Stimulated activated CD8-positive, alpha-beta memory T cell treated with anti-CD3 and anti-CD28 coated beads, Interleukin-4, amount 100 ng/mL, for 1 hour (primary cell): ENCODE measurements at places on chromosomes 5 and 9.

DNA sequence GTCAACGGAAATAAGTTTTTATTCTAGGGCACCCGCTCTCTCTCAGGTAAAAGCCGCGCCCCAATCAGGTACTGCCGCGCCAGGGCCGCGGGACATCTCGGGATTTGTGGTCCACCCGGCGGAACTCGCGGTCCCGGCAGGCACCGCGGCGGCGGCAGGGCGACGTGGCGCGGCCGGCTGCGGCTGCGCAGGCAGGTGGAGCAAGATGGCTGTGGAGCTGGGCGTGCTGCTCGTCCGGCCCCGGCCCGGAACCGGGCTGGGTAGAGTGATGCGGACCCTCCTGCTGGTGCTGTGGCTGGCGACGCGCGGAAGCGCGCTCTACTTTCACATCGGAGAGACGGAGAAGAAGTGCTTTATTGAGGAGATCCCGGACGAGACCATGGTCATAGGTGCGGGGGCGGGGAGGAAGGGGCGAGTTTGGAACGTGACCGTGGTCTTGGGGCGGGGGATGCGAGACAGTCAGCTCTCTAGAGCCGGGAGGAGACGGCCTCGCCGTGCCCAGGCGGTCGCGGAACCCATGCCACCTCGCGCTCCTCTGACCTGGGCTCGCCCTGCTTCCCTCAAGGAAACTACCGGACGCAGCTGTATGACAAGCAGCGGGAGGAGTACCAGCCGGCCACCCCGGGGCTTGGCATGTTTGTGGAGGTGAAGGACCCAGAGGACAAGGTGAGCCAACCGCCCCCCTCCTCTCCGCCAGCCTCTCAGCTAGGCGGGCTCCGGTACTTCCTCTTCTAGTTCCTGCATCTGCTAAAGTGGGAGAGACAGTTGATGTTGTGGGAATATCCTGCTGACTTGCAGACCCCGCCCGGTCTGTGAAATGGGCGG, at the start of gene TMED9:
TSS of gene TMED9 (plus strand) at position 194 of the 825 bp plus-strand sequence. CDS start at position 206, 12 bp downstream.
- DNase-seq: peak; percentile 53

- DNase-seq: no peak
Observed at GRCh38 chr5:164420161-164420560, 914.7 kb downstream of the MAT2B start.

GRCh38 chr9:86860006-86860405, 87.3 kb downstream of the GAS1 start:
- DNase-seq: no peak

GRCh38 chr5:65771266-65771665, 49.3 kb downstream of the NLN start:
- DNase-seq: no peak

DNA sequence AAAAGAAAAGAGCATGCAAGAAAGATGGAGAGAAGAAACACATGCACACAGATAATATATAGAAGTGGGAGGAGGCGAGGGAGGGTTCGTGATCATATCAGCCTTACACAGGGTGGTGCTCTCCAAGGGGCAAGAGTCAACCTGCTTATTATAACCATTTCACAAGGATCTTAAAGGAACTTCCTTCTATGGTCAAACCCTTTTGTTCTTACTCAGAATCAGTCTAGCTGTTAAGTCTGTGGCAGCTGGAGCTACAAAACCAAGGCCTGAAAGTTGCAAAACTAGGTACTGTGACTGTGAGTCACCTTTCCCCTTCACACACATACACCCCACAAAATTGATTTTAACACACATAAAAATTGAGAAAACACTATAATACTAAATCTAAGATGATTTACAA, 18.5 kb upstream of the ERMP1 start:
- no peak for DNase-seq

DNA sequence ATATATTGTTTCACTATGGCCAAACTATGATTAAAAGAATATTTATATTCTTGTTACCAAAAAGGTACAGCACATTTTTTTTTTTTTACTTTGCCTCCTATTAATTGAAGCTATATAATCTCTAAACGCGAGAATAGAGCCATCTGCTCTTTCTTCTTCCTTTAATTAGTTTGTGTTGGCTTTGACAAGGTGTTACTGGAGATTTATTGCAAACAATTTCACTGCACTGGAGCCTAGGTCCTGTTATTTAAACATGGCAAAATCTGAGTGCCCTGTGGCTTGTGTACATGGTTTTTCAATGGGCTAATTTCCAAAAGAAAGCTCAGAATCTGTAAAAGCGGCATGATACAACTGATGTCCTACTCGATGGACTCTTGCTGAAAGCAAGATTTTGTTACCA, 40.8 kb upstream of the GABRG2 start:
- DNase-seq: no peak

DNA sequence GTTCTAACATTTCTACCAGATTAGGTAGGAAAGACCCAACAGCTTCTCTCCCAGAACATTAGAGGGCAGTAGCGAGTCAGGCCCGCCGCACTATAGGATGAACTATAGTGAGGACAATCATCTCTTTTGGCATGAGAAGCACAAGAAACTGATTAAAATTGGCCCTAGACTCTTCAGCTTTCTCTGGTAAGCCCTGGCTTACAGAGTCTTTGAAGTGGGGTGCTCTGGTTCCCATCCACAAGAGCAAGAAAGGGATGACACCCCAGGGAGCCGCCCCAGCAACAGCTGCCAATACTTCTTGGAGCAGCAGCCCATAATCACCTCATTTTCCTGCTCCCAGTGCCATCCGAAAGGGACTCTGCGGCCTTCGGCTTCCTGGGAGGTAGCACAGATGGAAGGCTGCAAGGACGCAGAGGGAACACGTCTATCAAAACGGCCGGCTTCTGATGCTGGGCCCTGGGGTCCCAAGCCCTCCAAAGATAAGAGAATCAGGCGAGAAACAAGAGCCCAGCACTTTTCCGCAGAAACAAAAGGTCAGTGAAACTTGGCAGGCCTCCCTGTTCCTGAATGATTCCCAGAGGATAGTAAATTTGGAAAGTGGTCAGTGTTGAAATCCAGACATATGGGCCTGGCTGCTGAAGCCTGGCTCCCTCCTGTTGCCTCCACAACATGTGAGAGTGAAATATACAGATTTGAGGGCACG, 69.3 kb downstream of the HSD17B3 start:
- no peak for DNase-seq

- DNase-seq: no peak
Observed at GRCh38 chr9:21266733-21267484, 27.1 kb upstream of the IFNA14 start.

DNA sequence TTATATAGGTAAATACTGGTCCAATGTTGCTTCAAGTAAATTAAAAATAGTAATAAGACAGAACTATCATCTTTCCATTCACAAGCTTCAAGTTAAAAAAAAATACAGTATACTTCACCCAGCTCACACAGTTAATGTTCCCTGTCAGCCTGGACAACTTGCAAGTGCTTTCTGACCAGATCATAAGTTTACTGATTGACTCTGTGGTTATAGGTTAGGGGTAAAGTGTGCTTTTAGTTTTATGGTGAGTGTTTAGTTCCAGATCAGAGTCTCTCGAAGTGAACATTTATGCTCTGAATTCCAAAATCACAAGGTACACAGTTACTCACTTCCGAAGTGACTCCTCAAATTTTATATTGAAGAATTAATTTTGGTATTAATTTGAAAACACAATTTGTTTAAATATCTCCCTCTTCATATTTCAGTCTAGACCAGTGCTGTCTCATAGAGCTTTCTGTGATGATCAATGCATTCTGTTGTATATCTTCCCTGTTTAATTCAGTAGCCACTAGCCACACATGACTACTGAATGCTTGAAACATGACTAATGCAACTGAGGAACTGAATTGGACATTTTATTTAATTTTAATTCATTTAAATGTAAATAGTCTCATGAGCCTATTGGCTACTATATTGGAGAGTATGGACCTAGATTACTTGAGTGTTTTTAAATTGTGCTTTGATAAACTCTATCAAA, 90.7 kb downstream of the MEF2C start:
- DNase-seq: no peak

DNA sequence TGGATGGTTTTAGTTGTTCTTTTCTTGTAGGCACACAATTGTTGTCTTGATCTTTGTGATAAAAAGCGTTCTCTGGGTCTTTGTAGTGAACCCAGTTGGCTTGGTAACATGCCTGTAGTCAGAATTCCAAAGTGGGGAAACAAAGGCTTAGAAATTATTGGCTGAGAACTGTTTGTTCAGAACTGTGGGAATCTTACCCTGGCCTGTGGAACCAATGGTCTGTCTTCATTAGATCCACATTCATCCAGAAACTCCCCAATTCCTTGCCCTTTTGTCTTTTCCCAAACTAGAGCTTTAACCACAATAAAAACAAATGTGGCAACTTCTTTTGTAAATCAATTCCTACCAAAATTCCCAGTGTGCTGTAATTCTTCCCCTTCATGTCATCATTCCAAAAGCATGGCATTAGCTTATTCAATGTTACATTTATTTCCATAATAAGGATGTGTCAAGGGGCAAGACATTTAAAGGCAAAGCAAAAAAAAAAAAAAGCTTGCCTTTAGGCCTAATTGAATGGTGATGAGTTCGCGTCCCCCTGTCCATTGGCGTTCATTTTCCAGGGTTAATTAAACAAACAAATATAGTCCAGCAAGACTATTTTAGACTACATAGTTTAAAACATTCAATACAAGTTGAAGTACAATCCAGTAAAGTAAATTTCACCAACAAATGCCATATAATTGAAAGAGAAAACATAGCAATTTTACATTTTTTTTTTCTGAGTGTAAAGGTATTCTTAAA, 249.8 kb upstream of the ZNF608 start:
- no peak for DNase-seq

DNA sequence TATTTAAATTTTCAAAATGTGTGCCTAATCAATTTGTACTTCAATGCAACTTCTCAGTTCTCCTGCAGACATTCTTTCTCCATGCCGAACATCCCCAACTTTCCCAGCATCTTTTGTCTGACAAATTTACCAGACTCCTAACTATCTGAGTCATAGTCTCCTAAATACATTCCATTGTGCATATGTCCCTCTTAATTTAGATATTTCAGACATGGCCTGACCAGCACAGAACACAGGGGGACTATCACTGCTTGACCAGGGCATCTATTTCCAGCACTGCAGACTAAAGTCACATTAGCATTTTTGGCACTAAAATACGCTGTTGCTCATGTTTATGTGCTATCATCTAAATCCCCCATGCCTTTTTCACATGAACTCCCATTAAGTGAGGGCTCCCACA, 71.9 kb downstream of the ITGA1 start:
- no peak for DNase-seq

DNA sequence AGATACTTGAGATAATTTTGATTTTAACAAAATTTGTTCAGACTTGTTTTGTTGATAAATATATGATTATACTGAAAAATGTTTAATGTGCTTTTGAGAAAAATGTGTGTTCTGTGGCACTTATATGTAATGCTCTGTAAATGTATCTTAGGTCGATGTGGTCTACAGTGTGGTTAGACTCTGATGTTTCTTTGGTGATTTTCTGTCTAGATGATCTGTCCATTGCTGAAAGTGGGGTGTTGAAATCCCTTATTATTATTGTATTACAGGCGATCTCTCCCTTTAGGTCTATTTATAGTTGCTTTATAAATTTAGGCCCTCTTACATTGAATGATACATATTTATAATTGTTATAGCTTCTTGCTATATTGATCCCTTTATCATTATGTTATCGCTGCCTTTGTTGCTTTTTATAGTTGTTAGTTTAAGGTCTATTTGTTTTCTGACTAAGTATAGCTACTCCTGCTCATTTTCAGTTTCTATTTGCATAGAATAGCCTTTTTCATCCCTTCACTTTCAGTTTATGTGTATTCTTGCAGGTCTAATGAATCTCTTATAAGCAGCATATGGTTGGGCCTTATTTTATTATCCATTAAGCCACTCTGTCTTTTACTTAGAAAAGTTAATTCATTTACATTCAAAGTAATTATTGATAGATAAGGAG, 124.3 kb downstream of the MRPS30 start:
- DNase-seq: no peak

GRCh38 chr5:33032271-33033070, 321.4 kb downstream of the NPR3 start:
- DNase-seq: no peak

DNA sequence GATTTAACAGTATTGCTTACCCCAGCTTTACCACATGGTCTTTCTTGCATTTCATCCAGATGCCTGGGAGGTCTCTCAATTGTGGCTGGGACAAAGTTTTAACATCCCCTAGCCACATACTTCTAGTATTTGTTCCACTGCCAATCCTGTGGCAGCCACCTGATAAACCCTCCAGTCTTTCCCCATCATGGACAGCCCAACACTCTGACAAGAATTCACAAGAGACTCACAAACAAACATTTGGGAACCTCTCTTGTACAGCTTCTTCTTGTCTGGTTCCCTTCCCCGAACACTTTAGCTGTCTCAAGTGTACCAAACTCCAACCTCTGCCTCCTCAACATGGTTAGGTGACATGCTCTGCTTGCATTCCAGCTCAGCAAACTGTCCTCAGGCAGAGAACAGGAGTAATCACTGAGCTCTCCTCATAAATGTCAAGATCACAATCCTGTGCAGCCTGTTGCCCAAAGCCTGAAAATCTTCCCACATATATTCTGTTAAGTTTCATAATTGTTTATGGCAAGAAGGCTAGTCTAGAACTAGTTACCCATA, 59.7 kb downstream of the STRBP start:
- DNase-seq: no peak

DNA sequence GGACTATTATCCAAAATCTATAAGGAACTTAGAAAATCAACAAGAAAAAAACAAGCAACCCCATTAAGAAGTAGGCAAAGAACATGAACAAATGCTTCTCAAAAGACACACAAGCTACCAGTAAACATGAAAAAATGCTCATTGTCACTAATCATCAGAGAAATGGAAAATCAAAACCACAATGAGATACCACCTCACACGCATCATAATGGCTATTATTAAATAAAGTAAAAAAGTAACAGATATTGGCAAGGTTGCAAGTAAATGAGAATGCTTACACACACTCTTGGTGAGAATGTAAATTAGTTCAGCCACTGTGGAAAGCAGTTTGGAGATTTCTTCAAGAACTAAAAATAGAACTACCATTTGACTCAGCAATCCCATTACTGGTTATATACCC, 167.0 kb upstream of the DMRTA1 start:
- DNase-seq: no peak

- DNase-seq: no peak
Observed at GRCh38 chr9:94645901-94646300, 6.6 kb upstream of the FBP1 start.

GRCh38 chr9:14939378-14939777, 29.1 kb upstream of the FREM1 start:
- DNase-seq: no peak

GRCh38 chr5:151240924-151241635, 11.9 kb upstream of the GM2A start:
- no peak for DNase-seq
